NCI-H2029 (cell line): ENCODE measurements at places on chromosomes 1 and 21.

DNA sequence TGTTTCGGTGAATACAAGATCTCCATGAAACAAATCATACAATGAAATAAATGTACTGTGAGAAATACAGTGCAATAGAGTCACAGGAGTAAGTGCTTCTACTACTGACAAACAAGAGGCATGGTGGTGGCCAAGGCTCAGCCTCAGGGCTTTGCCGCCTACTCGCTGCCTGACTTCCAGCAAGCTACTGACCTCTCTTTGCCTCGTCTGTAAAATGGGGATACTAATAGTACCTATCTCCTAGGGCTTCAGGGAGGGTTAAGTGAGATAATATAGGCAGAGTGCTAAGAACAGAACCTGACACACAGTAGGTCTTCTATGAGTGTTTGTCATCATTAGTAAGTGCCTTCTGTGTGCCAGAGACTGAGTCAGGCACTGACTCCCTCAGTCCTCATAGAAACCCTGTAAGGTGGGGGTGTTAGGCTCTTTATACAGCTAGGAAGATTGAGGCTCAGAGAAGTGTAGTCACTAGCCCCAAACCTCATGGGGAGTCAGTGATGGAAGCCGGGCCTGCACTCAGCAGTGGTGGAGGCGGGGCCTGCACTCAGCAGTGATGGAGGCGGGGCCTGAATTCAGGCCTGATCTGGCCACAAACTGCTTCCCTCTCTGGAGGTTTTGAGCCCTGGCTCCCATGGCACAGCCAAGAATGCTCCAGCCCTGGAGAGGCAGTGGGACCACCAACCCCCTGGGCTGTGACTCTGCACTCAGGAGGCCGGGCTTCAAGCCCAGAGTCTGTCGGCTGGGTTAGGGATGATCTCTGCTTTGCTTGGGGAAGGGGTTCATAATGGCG, 6.8 kb downstream of the BSND start:
- DNase-seq: no peak

GRCh38 chr1:158121604-158122254, 59.0 kb upstream of the CD1D start:
- DNase-seq: peak; percentile 36

GRCh38 chr21:40231979-40232378, 364.7 kb downstream of the PCP4 start:
- no peak for DNase-seq

- DNase-seq: no peak
These were observed 836.5 kb upstream of the CXADR start for GRCh38 chr21:16676391-16676790.
